Effector memory CD4-positive, alpha-beta T cell (primary cell): ENCODE measurements at places on chromosomes 1 and 21.

DNA sequence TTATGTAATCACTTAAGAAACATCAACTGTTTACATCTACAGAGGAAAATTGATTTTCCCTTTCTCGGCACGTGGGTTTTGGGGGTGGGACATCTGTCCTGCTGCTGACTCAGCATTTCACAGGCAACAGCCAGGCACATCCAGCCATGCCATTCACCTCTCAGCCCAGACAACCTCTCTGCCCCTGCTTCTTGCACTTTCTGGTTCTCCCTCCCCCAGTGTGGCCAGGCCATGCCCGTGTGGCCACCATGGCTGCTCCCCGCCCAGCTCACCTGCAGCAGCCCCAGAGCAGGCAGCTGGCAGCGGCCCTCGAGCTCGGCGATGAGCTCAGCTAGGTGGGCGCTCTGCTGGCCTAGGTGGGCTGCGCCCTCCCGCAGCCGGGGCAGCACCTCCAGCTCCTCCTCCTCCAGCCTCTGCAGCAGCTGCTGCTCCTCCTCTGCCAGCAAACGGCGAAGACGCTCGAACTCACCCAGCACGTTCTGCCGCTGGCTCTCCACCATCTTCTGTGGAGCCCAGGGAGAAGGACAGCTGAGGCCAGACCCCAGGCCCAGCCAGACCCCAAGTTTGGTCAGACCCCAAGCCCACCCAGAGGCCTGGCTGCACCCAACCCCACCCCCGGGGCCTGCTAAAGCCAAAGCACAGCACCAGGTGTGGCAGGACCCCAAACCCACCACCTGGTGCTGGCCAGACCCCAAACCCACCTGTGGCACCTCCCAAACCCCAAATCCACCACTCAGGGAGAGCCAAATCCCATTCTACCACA is 5.8 kb downstream of the TRIM11 start:
- no peak overlapping the region for H3K4me3 ChIP-seq
- H3K36me3 ChIP-seq: peaks cover 43% of the 10 kb centered on the region
- H3K27ac ChIP-seq: no peak overlapping the region
- H3K27me3 ChIP-seq: no peaks in the 10 kb centered on the region

DNA sequence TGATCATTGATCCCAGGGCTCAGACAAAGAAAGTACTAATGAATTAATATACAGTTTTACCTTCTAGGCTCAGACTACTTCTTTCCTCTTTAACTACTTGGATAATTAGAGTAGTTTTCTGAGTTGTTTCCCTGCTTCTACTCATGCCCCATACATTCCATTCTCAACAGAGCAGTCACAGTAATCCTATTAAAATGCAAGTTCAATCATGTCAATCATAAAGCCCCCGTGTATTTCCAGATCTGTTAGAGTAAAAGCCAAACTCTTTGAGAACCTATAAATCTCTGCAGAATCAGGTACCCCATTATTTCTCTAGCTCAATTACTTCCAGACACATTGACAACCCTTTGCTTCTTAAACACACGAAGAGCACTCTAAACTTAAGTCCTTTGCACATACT is 242.1 kb upstream of the PRMT6 start:
- no peak overlapping the region for H3K4me3 ChIP-seq
- DNase-seq: no peak
- H3K36me3 ChIP-seq: no peaks in the 10 kb centered on the region
- no peak overlapping the region for H3K27ac ChIP-seq
- H3K27me3 ChIP-seq: no peaks in the 10 kb centered on the region
- H3K4me1 ChIP-seq: no peaks in the 10 kb centered on the region

- H3K4me3 ChIP-seq: no peak overlapping the region
- DNase-seq: no peak
- no peaks in the 10 kb centered on the region for H3K4me1 ChIP-seq
- no peaks in the 10 kb centered on the region for H3K27me3 ChIP-seq
- H3K27ac ChIP-seq: no peak overlapping the region
These were observed 295.1 kb upstream of the ST6GALNAC5 start for GRCh38 chr1:76572229-76572628.

DNA sequence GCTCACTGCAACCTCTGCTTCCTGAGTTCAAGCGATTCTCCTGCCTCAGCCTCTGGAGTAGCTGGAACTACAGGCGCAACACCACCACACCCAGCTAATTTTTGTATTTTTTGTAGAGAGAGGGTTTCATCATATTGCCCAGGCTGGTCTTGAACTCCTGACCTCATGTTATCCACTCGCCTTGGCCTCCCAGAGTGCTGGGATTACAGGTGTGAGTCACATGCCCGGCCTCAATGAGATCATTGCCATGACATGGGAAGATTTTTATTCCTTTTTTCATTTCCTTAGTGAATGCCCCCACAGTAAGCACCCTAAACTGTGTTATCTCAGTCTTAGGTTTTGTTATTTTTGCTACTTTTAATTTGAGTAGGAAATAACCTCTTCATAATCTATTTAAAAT is 977.9 kb downstream of the BRINP3 start:
- no peaks in the 10 kb centered on the region for H3K4me1 ChIP-seq
- H3K27me3 ChIP-seq: no peaks in the 10 kb centered on the region
- no peak for DNase-seq
- no peaks in the 10 kb centered on the region for H3K36me3 ChIP-seq

- no peak overlapping the region for H3K4me3 ChIP-seq
- H3K27me3 ChIP-seq: no peaks in the 10 kb centered on the region
- H3K27ac ChIP-seq: no peak overlapping the region
- no peaks in the 10 kb centered on the region for H3K36me3 ChIP-seq
These were observed 6.0 kb downstream of the TEX35 start for GRCh38 chr1:178518894-178519293.

GRCh38 chr1:148263128-148263905 is 111.2 kb upstream of the NBPF11 start:
- H3K36me3 ChIP-seq: no peaks in the 10 kb centered on the region
- no peaks in the 10 kb centered on the region for H3K27me3 ChIP-seq
- peak overlapping the region; percentile 68 for H3K4me3 ChIP-seq
- no peaks in the 10 kb centered on the region for H3K4me1 ChIP-seq
- DNase-seq: peak; percentile 19

GRCh38 chr21:32203877-32204480 is 74.9 kb downstream of the MIS18A start:
- no peaks in the 10 kb centered on the region for H3K4me1 ChIP-seq
- H3K27ac ChIP-seq: no peak overlapping the region
- no peaks in the 10 kb centered on the region for H3K36me3 ChIP-seq
- H3K27me3 ChIP-seq: no peaks in the 10 kb centered on the region
- DNase-seq: no peak
- no peak overlapping the region for H3K4me3 ChIP-seq

GRCh38 chr21:36676039-36676950 is 22.6 kb upstream of the SIM2 start:
- no peak overlapping the region for H3K4me3 ChIP-seq
- H3K36me3 ChIP-seq: no peaks in the 10 kb centered on the region
- DNase-seq: no peak
- H3K4me1 ChIP-seq: no peaks in the 10 kb centered on the region
- H3K27me3 ChIP-seq: peaks cover 4% of the 10 kb centered on the region

DNA sequence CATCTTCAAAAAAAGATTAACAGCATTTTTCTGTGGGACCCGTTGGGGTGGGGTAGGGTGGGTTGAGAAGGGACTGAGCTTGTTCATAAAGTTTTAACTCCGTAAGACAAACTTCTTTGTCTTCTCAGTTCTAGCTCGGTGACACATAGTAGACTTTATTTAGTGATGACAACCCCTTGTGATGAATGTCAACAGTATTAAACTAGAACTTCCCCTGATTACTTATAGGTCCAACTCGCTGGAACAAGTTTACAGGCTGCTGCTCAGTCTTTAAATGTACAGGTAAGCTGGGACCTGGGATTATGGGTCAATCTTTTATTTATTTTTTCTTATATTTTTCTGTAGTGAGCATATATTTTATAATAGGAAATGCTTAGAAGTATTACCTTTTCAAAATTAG is 148.4 kb downstream of the CD247 start:
- H3K36me3 ChIP-seq: peaks cover 16% of the 10 kb centered on the region
- no peaks in the 10 kb centered on the region for H3K27me3 ChIP-seq
- H3K27ac ChIP-seq: no peak overlapping the region
- no peak for DNase-seq

DNA sequence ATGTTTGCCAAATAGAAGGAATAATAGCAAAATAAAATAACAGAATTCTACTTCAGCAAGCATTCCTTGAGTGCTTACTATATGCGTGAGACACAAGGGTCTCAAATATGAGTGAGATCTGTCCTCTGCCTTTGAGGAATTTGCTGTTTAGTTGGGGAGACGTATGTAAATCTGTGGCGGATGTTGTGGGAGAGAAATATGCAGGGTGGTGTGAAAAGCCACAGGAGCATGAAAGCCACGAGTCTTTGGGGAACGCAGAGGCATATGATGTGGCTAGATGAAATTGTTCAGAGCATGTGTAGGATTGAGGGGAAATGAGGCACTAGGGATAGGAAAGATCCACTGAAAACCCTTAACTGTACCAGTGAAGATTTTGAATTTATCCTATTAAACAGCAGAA is 244.4 kb downstream of the PBX1 start:
- no peak overlapping the region for H3K4me3 ChIP-seq
- no peaks in the 10 kb centered on the region for H3K4me1 ChIP-seq
- no peaks in the 10 kb centered on the region for H3K36me3 ChIP-seq
- H3K27me3 ChIP-seq: no peaks in the 10 kb centered on the region
- H3K27ac ChIP-seq: no peak overlapping the region
- DNase-seq: no peak
